ENCODE measurements at places on chromosomes 1 and 21. TPM values are rescaled to one million over a fixed set of nuclear protein-coding genes. Genes with fewer than 3 reads are reported as not detected.
A peak's percentile ranks its signal among the peaks of the same experiment; 100 is the strongest.

Gene SLAMF6
- not detected for total RNA-seq

Gene PUM1
- total RNA-seq: 68.1 TPM

DNA sequence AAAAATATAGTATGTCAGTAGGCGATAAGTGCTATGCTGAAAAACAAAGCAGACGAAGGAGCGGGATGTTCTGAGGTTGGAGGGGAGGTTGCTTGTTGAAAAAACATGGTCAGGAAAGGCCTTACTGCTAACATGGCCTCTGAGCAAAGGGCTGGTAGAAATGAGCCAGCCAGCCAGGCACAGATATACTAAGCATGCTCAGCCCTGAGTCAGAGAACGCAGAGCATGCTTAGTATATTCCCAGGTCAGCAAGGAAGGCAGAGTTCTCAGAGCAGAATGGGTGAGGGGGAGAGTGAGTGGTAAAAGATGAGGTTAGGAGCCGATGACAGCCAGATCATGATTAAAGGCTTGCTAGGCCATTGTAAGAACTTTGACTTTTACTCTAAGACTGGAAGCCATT lies 36.7 kb downstream of the ZBTB40 start:
- peak; percentile 30 for DNase-seq

GRCh38 chr1:226438007-226438406 lies 30.1 kb upstream of the PARP1 start:
- peak; percentile 38 for DNase-seq

- no peak for DNase-seq
Observed at GRCh38 chr1:234869182-234870019, 259.2 kb downstream of the TOMM20 start.

GRCh38 chr1:196295766-196296165 lies 312.5 kb downstream of the KCNT2 start:
- no peak for DNase-seq

DNA sequence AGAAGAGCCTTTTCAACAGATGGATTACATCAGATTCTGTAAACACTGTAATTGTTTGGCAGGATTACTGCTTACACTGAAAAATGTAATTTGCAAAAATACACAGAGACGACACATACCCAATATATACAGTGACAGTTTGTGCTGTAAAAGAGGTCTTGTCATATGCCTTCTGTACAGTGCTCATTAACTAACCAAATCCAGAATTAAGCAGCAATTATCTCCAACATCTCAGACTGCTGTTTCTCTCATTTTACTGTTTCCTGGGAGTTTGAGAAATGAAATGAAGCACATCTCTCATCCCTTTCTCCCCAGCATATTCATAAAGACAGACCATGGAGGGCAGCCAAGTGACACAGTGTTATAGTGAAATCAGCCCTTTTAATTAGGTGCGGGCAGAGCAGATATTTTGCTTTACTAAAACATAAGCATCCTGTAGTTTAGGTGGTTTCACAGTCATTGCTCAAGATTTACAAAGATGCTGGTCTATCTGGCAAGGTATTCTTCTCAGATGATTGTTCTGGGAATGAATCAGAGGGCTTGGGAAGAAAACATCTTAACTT lies 618.4 kb upstream of the USP24 start:
- DNase-seq: no peak
